ENCODE measurements at places on chromosomes 1 and 21.

GRCh38 chr21:35475009-35475408, 425.9 kb upstream of the RUNX1 start:
- no peak for DNase-seq

DNA sequence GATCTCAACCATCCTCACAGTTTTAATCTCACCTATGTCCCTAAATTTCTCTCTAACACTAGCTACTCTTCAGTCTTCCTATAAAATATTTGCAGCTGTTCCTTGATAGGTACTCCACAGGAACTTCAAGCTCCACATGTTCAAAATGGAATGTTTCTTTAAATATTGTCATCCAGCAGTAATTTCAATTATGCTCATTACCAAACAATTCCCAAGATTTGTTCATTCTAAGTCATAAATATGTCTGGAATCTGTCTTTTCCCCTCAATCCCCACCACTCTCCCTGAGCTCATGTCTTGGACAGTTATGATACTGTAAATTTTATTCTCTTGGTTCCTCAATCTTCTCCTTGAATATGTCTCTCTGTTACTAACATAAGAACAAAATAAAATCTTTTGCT, 214.4 kb downstream of the NRIP1 start:
- DNase-seq, result no peak

- no peak for DNase-seq
Observed at GRCh38 chr21:17536381-17536780, 23.5 kb downstream of the CXADR start.

DNA sequence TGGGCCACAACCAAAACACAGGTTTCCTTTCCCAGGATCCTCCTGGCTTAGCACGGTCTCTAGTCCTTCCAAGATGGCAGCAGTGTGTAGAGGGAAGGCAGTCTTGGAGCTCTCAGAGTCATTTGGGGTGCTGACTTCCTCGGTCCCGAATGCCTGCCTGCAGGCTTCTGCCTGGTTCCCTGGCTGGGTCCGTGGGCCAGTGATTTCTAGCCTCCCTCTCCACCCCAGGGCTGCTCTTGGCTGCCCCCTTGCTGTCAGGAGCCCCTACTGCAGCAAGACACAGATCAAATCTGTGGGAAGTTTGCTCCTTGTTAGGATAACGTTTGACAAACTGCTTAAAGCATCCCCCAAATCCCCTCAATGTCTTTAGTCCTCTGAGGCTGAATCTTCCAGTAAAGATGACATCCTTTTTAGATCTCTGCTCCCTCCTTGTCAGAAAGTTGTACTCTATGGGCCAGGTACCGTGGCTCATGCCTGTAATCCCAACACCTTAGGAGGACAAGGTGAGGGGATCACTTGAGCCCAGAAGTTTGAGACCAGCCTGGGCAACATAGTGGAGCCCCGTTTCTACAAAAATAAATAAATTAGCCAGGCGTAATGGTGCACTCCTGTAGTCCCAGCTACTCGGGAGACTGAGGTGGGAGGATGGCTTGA, 272.5 kb downstream of the RRAGC start:
- DNase-seq, result peak; percentile 68

GRCh38 chr1:14659913-14660312, 61.4 kb downstream of the KAZN start:
- no peak for DNase-seq

GRCh38 chr1:206955476-206956451, 9.5 kb upstream of the PIGR start:
- DNase-seq, result peak; percentile 33

- peak; percentile 68 for DNase-seq
Observed at GRCh38 chr1:160997323-160998038, 23.5 kb downstream of the F11R start.

GRCh38 chr1:27444632-27445031, 45.3 kb downstream of the WASF2 start:
- no peak for DNase-seq

- no peak for DNase-seq
Observed at GRCh38 chr21:46442938-46443337, 15.8 kb upstream of the DIP2A start.

DNA sequence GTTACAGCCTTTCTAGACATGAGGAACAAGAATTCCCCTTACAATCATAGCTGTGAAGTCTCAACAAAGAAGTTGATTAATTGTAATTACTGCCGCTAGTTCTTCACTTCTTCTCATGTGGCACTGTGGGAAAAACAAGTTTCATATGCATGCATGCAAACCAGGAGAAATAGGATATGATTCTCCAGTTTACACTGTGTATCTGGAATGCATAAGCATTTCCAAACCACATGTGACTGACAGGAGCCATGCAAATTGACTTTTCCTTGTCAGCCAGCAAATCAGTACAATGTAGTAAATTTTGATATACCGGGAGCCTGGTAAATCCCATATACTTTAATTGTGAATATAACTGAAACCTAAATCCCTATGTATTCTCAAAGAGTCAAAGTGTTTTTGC, 279.3 kb downstream of the PAPPA2 start:
- DNase-seq, result no peak

DNA sequence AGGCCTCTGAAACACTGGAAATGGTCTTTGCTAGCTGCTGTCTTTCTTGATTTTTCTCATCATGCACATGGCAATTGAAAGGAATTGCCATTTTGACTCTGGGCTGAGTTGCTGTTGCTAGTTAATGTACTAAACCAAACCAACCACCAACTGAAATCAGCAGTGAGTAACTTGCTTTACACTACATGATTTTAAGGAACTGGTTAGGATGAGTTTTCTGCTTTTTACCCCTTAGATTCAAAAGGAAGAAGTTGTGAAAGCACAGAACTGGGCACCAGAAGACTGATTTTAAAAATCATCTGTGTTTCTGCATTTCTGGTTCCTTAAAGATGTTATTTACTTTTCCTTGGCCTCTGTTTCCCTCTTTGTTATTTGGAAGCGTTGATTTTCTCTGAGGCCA, 361.9 kb downstream of the HLX start:
- no peak for DNase-seq

GRCh38 chr1:19885821-19886220, 3.6 kb downstream of the OTUD3 start:
- no peak for DNase-seq

DNA sequence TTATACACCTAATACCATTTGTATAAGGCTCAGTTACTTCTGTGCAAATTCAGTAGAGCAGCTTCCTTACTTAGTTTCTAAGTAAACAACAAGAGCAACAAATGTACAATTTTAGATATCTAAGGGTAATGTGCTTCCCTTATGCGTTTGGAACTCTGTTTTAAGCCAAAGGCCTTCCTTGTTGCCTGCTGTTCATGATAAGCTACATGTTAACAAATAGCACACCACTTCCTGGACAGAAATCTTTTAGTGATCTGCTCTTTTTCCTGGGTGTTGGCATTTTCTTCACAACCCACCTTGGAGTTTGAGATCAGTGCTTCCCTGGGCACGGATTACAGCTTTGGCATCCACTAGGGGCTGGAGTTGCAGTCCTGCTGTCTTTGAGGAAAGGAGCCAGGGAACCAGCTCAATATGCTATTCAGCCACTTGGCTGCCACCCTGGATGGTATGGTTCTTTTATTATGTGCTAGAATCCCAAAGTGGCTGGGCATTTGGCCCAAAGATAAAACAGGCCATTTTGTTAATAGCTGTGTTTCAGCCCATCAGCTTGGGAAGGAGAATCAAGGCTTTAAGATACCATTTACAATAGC, 55.6 kb upstream of the ADAR start:
- no peak for DNase-seq
